Stimulated activated CD4-positive, alpha-beta T cell treated with anti-CD3 and anti-CD28 coated beads, Interleukin-1b, Interleukin-23, amount 100 ng/mL, for 1 hour (primary cell): ENCODE measurements at places on chromosomes 6 and 20.

DNA sequence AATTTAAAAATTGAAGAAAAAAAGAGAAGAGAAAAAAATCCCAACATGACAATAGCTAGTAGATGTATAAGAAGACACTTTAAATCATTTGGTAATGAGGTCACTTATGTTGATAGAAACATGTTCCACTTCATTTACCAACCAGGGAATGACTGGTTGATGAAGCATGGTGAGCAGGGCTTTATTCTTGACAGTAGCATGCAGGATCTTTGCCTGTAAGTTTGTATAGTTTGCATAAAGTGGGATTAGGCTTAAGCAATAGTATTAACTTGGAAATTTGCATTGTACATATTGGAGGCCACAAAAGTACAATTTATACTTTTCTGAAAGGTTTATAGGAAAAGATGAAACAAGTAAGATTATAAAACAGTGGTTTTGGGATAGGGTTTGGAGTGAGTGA lies 67.0 kb downstream of the NOX3 start:
- no peak for DNase-seq

DNA sequence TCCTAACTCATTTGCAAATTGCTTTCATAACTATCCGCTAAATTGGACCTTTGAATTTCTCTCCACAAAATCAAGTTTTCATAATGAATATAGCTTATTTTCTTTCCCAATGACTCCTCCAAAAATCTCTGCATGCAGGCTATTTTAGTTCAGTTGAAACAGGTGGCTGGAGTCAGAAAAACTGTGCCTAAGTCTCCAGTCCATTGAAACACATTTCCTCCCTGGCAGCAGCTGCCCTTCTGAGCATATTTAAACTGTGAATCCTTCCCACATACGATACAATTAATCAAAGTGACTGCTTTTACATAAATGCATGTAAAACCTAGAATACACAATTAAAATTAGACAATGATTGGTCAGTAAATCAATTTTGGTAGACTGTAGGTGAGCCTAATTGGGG lies 344.6 kb upstream of the MARCKS start:
- no peak for DNase-seq

GRCh38 chr6:53982366-53983050 lies 128.7 kb upstream of the MLIP start:
- DNase-seq = no peak

DNA sequence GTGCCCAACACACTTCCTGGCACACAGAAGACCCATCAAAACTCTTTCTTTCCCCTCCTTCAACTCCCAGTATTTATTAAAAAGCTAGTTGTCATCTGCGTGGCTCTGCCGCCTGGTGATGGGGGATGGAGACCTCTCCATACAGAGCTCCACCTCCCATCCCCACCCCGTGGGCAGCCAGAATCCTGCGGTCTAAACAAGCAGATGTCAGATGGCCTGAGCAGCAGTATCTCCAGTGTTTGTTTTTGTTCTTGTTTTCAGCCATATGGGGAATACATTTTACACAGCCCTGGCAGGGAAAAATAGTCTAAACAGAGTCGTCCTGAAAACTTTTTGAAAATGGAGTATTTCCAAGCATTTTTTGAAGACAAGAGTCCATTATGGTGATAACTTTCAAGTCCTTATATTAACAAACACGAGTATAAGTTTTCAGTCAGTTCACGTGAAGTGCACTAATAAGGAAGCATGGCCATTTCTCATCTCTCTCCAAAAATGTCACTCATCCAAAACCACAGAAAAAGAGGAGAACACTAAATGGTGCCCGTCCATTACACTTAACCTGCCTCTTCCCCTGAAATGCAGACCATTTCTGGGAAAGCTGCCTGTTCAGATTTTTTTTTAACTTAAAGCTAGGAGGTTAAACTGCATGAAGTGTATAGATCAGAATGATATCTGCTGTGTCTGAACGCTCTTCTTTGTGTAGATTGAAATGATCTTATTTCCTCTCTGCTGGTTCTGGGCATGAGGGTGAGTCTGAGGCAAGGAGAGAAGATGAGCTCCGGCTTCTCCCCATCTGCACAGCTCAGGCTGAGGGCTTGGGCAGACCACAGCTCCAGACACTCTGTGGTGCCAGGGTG lies 91.0 kb downstream of the TCP11 start:
- no peak for DNase-seq

- no peak for DNase-seq
These were observed 360.1 kb downstream of the HDGFL1 start for GRCh38 chr6:22929311-22929985.
